ENCODE measurements at places on chromosomes 5 and 9.

GRCh38 chr9:126393876-126394275, 67.2 kb downstream of the MVB12B start:
- DNase-seq = no peak

DNA sequence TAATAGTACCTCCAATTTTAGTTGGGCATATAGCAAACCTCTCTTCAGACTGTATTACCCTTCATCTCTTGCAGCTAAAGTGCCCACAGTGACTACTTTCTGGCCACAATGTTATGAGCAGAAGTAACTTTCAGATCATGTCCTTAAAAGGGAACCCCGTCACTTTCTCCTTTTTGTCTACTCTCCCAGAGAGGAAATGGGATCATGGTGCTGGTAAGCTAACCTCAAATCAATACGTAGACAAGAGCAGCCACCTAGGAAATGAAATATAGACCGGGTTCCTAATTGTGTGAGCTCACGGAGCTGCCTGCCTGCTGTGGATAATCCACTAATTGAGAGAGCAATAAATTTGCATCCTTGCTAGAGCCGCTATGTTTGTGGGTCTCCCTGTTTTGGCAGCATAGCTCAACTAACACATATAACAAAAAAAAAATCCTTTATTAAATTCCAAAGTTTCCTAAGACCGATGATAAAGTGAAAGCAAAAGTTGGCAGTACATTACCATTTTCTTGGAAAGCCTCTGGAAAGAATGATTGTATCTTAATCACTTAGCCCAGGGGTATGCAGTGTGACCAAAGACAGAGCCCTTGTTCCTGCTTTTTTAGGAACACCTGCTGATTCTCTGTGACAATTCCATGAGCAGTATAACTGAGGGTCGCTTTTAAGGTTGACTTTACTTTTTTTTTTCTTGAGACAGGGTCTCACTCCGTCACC, 5.6 kb upstream of the IL7R start:
- DNase-seq = no peak

GRCh38 chr5:101878190-101878589, 417.9 kb downstream of the SLCO4C1 start:
- DNase-seq = no peak

- no peak for DNase-seq
Observed at GRCh38 chr5:78280261-78280660, 14.2 kb downstream of the AP3B1 start.

DNA sequence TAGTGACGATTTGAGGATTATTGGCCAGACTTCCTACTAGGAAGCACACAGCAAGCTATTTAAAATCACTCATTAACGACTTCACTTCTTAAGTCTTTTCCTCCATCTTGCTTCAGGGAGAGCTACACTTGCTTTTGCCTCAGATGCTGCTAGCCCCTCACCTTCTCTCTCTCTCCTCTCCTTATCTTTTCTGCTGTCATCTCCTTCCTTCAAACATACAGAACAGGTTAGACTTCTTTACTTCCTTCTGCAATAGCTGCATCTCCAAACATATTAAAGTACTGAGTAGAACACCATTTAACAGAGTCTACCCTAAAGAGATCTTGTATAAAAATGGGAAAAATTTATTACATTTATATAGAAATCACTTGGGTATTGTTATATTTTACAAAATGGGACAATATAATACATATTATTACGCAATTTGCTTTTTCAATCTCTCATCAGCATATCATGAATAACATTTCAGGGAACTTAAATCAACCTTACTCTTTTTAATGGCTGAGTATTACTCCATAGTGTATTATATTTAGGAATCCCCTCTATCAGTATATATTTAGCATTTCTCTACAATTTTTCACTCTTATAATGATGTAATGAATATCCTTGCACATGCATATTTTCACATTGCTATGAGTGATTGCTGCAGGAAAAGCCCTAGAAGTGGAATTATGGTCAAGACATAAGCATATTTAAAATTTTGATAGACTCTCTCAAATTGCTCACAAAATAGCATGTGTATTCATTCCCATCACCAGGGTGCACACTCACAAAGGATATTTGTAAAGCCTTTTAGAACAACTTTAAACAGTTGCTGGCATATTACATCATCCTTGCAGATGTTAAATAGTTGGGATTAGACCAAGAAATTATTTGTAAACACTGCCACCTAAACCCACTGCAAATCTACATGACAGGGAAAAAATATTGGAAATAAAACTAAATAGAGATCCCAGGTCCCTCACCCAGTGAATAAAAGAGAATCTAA, 164.5 kb upstream of the NFIB start:
- DNase-seq = no peak

DNA sequence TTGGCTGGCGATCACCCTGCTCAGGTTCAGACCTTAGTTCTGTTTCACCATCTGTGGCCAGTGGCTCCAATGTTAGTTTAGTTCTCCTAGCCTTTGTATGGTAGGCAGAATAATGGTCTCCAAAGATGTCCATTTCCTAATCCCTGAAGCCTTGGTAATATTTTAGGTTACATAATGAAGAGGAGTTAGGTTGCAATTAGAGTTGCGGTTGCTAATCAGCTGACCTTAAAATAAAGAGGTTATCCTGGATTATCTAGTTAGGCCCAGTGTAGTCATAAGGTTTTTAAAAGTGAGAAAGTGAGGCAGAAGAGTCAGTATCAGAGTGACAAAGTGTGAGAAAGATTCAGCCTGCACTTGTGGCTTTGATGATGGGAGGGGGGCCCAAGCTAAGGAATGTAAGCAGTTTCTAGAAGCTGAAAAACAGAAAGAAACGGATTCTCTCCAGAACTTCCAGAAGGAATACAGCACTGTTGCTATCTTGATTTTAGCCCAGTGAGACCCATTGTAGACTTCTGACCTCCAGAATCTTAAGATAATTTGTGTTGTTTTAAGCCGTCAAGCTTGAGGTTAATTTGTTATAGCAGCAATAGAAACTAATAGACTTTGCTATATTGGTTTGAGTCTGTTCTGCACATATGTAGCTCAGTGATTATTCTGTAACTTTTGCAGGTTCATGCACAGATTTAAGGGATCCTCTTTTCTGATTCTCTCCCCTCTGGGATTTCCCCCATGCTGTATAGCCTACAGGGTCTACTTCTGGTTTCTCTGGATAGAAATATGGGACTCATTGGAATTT, 21.6 kb downstream of the LNPEP start:
- DNase-seq = no peak

GRCh38 chr5:173910215-173910614, 22.1 kb downstream of the CPEB4 start:
- DNase-seq = no peak

DNA sequence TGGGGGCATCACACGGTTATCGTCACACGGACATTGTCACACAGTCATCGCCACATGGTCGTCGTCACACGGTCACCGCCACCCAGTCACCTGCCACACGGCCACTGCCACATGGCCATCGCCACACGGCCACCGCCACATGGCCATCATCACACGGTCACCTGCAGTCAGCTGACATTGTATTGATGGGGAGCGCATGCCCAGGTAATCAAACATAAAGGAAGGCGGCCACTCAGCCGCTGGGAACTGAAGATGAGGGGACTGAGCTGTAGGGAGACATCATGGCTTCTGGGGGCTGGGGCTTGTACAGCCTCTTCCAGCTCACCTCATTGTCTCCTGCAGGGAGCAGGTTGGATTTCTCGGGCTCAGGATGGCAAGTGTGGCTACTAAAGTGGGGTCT, 49.2 kb downstream of the MRPL36 start:
- DNase-seq = no peak

Measured in left renal pelvis (tissue), 4 donors.